CD4-positive, alpha-beta T cell treated with Interleukin-15 for 4 hours (primary cell): ENCODE measurements at places on chromosomes 3 and 15.

DNA sequence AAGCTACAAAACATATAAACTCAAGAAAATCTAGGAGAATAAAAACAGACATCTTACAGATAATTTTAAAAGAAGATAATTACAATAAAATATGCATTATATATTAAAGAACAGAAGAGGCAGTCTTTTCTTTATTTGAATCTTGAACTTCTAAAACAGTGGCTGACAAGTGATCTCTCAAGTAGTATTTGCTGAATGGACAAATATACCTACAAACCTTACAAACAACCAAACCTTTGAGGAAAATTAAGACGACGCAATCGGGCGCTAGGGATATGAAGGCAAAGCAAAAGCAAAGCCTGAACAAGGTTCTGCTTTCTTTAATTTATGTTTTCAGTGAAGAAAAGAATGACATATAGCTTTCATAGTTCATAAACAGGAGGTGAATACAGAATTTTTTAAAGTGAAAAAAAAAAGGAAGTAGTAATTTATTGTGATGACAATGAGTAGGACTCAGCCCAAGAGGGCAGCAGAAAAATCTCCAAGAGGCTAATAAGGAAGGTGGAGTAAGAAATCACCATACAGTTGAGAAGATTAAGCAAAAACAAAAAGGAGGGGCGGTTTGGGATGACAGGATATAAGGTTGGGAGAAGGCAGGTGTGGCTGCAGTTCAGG, 347.8 kb downstream of the TBC1D5 start:
- DNase-seq = no peak

- DNase-seq = no peak
These were observed 32.7 kb downstream of the PRTG start for GRCh38 chr15:55710286-55710685.

DNA sequence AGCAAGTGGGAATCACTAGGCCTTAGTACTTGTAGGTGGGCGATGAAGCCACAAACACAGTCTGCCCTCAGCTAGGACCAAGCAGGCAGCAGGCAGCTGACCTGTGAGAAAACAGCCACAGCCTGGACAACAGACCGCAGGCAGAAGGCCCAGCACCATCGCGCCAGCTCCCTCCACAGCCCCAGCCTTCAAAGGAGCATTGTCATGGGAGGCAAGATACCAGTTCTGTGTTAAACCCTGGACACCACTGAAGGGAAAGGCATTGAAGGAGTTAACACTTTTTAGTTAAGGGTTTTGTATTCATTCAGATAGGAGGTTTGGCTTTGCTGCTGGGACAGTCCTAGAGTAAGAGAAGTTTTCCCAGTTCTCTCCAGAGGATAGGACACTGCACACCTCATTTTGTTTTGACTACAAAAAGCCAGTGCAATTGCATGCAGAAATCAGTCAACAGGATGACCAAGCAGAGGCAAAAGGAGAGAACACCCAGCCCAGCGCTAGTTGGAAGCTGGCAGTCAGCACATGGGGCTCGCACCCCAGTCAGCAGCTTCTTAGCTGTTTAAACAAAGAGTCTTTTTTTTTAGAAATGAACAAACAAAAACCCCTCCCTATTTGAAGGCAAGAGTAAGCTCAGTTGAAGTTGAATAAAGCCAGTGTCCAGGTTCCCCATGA, 286.1 kb upstream of the TPM1 start:
- no peak for DNase-seq

DNA sequence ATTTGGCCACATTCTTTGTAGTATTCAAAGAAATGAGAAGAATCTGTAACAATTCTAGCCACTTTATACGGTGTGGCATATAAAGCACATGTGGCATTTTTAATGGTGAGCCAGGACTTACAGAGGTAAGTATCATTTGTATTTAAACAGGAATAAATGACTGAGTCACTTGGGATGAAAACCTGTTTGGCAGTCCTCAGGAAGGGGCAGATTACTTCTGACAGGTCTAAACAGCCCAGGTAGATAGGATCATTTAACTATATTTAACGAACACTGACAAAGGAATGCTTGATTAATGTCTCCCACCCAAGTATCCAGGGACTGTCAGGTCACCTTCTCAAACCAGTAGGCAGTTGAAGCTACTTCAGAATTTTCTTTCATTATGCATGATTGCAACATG, 241.5 kb upstream of the SATB1 start:
- DNase-seq = no peak

DNA sequence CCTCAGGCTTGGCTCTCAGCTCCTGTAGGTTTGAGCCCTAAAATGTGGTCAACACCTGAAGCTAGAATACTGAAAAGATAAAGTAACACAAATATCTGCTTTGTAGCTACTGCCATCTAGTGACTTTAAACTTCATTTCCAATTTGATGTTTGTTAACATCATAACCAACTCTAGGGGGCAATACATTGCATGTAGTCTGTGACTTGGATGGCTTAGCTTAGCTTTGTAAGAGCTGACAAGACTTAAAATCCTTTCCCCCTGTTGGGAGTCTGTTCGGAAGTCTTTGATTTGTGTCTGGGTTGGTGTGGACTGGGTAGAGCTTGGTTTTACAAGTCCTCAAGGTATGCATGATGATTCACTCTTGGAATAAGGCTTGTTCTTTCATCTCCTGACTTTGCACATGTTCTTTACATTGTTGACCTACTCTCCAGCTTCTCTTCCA, 51.7 kb downstream of the SCN11A start:
- peak; percentile 26 for DNase-seq

GRCh38 chr15:65942436-65942835, 73.1 kb downstream of the RAB11A start:
- DNase-seq = no peak

GRCh38 chr3:32700244-32700643, 15.3 kb downstream of the CNOT10 start:
- DNase-seq = no peak

DNA sequence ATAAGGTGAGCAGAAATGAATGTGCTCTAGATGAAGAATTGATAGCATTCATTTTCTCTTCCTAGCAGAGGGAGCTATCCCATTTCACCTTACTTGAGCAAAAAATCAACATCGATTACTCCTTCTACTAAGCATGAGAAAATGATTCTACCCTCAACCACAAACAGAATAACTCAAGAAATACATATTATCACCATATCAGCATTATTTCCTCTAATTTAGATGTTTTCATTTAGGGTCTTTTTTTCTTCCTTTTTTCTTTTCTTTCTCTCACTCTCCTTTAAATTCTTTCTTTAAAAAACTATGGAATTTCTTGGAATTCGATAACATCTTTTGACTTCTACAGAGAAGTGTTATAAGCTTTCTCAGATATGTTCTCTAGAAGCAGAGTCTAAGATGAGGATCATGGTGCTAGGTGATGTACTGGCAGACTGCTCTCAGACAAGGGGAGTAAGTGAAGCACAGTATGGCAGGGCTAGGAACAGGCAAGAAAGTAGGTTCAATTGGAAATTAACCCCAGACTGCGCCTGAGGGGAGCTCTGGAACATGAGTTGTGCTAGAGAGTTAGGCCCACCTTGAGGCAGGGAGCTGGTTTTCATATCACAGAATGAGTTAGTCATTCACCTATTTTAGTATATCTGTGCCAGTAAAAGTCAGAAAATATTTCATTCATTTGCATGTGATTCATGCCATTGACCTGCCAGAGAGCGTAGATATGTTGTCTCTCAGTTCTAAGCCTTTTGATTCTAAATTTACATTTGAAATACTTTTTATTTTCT, 279.2 kb upstream of the KCNH8 start:
- no peak for DNase-seq

DNA sequence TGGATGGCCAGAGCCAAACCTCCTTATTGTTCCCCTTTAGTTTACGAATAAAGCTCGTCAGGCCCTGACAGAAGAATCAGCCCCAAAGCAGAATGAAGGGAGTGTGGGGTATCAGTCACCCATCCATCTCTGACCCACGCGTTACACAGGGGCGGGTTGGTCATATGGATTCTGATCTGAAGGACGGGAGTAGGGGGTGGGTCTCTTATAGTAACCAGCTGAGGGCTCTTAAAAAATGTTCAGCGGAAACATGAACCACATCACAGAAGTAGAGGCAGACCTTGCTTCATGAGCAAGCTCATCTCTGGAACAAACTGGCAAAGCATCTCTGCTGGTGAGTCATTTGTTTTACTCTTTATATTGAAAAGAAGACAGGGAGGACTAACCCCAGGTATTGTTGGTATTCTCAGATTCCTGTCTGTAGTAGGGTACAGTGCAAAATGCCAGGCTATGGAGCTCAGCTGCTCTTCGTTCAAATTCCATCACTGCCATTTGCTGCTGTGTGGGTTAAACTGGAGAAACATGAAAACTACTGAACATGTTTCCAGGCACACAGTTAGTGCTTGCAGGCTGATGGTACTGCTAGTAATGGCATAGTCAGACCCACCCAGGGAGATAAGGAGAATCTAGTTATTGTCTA, at the start of gene CXCR6:
Gene CXCR6 (plus strand): TSS at position 258 of the 640 bp plus-strand sequence. CDS start 3,018 bp downstream, outside the sequence.
- DNase-seq = peak; percentile 77

- no peak for DNase-seq
These were observed 6.1 kb downstream of the RASGRF1 start for GRCh38 chr15:79084308-79084968.

DNA sequence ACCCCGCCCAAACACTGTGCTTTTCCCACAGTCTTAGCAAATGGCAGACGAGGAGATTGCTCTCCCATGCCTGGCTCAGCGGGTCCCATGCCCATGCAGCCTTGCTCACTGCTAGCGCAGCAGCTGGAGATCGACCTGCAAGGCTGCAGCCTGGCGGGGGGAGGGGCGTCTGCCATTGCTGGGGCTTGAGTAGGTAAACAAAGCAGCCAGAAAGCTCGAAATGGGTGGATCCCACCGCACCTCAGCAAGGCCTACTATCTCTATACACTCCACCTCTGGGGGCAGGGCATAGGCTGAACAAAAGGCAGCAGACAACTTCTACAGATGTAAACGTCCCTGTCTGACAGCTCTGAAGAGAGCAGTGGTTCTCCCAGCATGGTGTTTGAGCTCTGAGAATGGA, 27.2 kb upstream of the WDR5B start:
- no peak for DNase-seq

DNA sequence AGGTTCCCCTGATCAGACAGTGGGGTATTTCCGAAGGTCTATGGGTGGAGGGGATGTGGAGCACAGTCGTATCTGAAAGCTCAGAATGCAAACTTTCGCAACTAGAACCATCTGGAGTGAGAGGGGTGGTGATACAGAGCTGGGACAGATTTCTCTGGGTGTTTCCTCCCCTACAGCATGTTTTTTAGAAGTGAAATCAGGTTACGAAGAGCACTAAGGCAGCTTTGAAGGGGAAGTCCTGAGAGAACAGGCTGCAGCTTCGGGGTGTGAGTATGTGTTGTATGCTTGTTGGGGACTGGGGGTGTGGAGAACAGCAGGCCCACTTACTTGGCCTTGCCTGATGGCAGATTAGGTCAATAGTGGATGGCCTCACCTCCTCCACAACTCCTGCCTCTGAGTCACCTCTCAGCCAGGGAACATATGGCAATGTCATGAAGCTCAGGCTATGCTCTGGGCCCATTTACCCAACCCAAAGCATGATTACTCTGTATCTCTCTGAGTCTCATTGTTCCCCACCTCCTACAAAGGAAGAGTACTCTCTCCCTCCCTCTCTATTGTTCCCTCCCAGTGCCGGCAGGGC, 107.2 kb upstream of the RASGRP1 start:
- DNase-seq = peak; percentile 73

GRCh38 chr3:122350814-122351418, 25.9 kb downstream of the CSTA start:
- no peak for DNase-seq

DNA sequence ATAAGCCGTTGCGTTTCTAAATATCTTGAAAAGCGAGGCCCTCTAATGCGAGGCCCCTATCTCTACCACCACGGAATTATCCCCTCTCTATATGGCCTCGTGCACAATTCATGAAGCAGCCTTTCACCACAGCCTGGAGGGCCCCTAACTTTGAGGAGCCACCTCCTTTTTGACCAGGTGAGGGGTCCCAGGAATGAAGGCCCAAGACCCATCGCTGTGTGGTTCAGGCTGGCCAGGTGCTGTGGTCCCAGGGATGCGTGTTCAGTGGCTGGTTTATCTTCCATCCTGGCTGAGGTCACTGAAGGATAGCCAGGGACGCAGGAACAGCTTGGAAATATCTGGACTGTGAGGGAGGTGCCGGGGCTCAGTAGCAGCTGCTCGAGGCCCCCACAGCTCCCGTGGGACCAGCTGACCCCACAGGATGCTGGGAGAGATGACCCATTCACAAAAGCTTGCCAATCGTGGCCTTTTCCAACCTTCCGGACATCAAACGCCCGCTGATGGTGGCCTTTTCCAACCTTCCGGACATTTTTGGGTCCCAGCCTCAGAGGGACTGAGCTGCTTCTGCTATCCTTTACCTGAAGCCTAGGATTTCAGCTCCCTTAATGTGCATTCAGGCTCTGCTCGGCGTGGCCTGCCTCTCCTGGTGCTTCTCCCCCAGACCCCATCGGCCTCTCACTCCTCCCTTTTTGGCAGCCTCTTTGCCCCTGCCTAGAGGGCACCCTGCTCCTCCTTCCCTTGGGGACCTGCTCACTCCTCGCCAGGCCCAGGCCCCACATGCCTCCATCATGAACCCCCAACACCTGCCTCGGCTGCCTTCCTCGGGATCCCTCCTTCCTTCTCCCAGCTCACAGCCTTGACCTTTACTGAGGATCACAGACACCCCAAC, 140.9 kb downstream of the CHSY1 start:
- DNase-seq = no peak

- no peak for DNase-seq
These were observed 435.4 kb downstream of the MFSD1 start for GRCh38 chr3:159237226-159237625.

DNA sequence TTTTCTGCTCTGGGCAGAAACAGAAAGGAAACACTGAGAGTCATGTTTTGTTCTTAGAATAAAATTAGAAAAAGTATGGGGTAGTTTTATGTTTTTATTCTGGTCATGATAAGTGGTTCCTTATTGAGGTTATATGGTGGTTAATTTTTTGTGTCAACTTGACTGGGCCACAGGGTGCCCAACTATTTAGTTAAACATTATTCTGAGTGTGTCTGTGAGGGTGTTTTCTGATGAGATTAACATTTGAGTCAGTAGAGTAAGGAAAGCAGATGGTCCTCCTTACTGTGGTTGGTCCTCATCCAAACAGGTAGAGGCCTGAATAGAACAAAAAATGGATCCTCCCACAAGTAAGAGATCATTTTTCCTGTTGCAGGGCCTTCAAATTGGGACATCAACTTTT, 98.9 kb downstream of the C3orf38 start:
- no peak for DNase-seq

DNA sequence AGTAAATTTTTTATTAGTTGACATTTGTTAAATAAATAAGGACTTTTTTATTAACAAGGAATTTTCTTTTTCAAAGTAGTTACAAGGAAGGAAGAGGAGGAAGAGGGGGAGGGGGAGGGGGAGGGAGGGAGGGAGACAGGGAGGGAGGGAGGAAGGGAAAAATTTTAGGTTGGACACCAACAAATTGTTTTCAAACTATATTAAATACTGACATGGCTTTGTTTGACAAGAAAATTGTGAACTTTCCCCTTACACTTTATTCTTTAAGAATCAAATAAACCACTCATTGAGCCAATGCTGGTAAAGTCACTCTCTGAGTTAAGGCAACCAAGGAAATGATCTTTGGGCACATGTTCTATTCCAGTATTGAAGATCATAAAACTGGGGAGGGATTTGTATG, 115.7 kb upstream of the PPP2R3A start:
- DNase-seq = no peak
